ENCODE measurements at places on chromosomes 16 and 17. TPM values are rescaled to one million over a fixed set of nuclear protein-coding genes. Genes with fewer than 3 reads are reported as not detected.

Gene VAT1L
- polyA plus RNA-seq = 60.6 TPM

Gene ATP2A1
- polyA plus RNA-seq = 0.54 TPM

Gene RUNDC3A
- polyA plus RNA-seq = 326 TPM

Gene ZNF764
- polyA plus RNA-seq = 14.9 TPM

Gene CCL23
- polyA plus RNA-seq = not detected

Gene DLX3
- polyA plus RNA-seq = not detected

Gene NECAB2
- 9.6 TPM for polyA plus RNA-seq

Gene NPIPA2
- 2.8 TPM for polyA plus RNA-seq

Gene TPSB2
- polyA plus RNA-seq = not detected

Gene MYH3
- polyA plus RNA-seq = 3.2 TPM

Gene FBXL16
- polyA plus RNA-seq = 3.4 TPM

Gene CD300H
- not detected for polyA plus RNA-seq

Gene SNX20
- not detected for polyA plus RNA-seq

Gene CMIP
- 20.0 TPM for polyA plus RNA-seq

Gene HBA1
- polyA plus RNA-seq = not detected

Gene ABAT
- 132 TPM for polyA plus RNA-seq

Gene TBX21
- polyA plus RNA-seq = not detected

Gene GNG13
- polyA plus RNA-seq = not detected

Gene KRT12
- not detected for polyA plus RNA-seq

Gene XPO6
- 104 TPM for polyA plus RNA-seq

Gene NPIPA3
- polyA plus RNA-seq = 3.3 TPM

Gene PTGES3L
- 5.8 TPM for polyA plus RNA-seq

Gene FAM117A
- 2.3 TPM for polyA plus RNA-seq
